Forelimb muscle (tissue), 1 donor: ENCODE measurements at places on chromosomes 6 and 20. TPM values are rescaled to one million over a fixed set of nuclear protein-coding genes. Genes with fewer than 3 reads are reported as not detected.

DNA sequence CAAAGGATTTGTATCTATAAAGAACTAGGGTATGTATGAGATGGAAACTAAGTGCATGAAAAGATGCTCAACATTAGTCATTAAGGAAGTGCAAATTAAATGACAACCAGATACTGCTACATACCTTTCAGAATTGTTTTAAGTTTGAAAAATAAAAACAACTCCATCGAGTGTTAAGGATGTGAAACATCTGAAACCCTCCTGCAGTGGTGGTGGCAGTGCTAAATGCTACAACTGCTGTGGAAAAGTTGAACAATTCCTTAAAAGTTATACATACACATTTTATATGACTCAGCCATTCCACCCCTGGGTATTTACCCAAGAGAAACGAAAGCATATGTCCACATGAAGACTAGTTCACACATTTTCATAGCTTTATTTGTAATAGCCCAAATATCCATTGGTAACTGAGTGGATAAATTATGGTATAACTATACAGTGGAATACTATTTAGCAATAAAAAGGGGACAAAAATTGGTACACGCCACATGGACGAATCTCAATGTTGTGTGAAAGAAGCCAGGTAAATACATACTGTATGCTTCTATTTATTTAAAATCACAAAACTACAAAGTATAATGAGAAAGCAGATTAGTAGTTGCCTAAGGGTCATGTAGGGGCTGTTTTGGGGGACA lies 10.6 kb downstream of the ARMH2 start:
- DNase-seq = no peak

DNA sequence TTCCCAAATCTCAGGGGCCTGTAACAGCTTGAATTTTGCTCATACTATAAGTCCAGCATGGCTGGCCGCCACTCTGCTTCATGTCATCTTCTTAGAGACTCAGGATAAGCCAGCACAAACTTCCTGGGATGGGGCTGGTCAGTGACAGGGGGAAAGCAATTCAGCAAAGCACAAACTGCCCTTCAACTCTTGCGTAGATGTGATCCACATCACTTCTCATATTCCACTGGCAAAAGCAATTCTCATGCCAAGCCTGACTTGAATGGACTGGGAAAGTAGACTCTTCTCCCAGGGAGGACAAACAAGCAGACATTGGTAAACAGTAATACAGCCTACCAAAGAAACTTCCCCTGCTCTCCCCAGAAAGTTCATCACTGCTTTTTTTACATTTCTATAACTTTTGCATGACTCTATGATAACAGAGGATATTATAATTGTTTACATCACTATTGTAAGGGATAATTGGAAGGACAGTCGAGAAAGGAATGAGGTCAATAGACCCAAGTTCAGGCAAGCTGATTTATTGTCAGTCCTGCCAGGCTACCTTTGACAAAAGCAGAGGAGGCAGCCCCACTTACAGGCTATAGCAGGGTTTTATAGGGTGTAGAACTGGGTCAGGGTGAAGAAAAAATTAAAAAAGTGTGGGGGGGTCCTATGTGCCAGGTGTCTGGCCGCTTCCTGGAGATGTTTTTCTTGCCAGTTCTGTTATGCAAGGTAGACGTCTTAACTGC lies 37.4 kb downstream of the RBM24 start:
- no peak for DNase-seq

DNA sequence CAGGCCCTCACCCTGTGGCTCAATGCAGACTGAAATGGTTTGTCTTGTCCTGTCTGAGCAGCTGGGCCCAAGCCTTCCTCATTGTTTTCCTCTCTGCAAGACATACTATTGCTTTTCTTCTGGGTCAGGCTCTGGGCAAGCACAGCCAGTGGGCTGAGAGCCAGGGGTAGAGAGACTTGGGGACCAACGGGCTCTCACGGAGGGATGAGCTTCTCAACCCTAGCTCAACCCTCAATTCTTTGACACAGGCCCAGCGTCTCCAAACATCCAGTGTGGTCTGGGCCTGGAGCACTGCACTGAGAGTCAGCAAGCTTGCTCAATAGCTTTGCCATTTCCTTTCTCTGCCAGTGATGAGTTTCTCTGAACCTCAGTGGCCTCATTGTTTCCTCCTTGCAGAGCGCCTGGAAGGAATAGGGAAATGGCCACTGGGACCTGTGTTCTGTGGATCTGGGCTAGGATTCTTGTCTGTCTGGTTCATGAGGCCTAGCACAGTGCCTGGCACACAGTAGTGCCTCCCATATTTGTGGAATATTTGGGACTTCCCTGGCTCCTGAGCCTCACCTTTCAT lies 9.3 kb downstream of the ANGPT4 start:
- no peak for DNase-seq

DNA sequence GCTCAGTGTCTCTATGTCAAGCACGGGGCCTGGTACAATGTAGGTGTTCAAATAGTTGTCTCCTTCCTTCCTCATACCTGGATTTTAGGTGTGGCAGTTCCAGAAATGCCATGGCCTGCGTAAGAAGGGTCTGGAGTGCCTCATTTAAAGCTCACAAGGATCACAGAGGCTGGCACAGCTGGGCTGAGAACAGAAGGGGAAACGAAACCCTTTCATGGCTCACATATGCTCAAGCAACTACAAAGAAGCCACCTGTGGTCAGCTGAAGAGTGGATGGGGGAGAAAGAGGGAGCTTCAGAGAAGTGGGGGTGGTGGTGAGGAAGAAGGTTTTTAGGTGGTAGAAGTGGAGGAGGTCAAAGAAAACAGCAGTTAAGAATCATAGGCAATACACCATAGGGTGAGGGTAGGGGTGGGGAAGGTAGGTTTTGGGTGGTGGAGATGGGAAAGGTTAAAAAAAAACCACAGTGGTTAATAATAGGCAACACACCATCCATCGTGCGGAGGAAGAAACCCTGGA lies 17.0 kb upstream of the TOP1 start:
- no peak for DNase-seq

DNA sequence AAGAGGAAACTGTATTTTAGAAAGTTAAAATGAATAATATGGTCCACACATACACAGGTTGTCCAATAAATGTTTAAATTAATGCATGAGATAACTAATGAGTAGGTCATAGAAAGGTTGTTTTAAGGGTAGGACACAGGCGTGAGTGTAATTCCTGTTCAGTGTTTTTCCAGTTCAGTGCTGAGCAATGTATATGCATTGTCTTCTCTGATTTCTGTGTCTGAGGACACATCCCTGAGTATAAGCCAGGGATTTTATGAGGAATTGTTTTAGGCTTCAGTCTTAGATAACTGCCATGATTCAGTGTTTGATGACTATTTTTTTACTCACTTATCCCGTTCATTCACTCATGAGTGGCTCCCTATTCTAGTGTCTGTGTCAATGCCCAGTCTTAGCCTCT lies 298.5 kb upstream of the TBX18 start:
- no peak for DNase-seq

DNA sequence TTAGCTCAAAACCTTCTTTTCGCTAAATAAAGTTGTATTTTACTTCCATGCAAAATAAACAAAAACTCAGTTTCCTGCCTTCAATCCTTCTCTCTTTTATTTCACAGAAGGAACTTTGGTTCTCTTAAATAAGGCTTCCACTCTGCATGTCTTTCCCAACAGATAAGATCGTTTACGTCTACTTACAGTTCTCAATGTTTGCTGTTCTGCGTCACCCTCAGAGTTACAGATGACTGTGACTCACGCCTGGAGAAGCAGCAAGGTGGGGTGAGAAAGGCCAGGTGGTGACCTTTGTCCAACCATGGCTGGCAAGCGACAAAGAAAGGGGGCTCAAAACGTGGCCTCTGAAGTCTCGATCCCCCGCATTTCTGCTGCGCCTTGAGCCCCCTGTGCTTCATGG lies 51.4 kb upstream of the RPS6KA2 start:
- DNase-seq = no peak

GRCh38 chr20:54085910-54086309 lies 15.5 kb upstream of the BCAS1 start:
- DNase-seq = no peak

DNA sequence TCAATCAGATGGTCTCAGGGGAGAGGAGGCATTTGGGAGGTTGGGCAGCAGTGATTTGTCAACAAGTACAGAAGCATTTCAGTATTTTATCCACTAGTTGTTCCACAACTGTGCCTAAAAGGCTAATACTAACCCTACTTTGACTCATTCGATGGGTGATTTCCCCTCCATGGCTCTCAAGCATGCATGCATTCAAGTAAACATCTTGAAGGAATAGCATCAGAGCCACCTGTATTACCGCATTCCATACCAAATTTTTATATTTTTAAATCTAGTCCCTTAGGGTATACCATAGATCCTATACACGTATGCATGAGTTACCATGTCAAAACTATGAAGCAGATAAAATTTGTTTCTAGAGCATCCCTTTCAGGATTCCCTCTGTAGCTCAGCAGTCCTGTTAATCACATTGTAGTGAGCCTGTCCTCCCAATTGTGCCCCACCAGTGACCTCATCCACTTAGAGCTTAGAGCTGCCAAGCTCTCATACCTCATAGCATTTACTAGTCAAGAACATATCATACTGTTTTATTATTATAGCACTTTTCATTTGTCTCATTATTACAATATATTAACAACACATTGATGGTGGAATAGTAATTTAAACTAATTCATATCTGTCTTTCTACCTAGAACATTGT lies 213.8 kb downstream of the LAMA2 start:
- DNase-seq = no peak

Gene HTR1B
- polyA plus RNA-seq = 0.11 TPM

Gene PPIL4
- polyA plus RNA-seq = 28.9 TPM

Gene DEFB115
- polyA plus RNA-seq = not detected
